ENCODE measurements at places on chromosomes 1 and 21.

DNA sequence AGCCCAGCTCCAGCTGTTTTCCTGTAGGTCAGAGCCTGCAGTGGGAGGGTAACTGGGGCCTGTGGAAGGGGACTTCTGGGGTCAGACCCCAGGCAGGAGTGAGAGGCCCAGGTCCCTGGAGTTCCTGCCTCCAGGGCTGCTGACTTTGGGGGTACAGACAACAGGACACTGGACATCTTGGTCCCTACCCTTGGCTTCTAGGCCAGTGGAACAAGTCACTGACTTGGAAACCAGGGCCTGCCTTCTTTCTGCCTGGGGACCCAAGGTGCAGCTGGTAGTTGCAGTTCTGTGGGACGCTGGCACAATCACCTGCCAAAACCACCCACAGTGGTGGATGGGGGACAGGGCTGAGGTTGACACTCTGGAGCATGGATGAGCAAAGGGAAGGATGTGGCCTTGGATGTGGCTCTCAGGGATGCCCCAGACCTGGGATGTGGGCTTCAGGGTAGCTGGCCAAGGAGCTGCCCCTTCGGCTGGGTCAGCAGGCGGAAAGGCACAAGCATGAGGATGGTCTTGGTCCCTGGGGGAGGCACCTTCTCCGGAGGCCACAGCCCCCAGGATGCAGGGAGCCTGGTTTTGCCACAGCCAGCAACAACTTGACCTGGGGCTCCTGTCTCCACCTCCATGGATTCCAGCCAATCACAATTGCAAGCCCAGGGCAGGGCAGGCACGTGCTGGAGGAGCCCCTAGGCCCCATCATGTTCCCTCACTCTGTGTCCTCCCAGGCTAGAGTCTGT is 5.8 kb downstream of the JMJD4 start:
- DNase-seq: peak; percentile 12

- no peak for DNase-seq
These were observed 50.0 kb downstream of the MRPL37 start for GRCh38 chr1:54249819-54250435.

GRCh38 chr1:39116860-39117728 is 87.4 kb upstream of the MACF1 start:
- no peak for DNase-seq

- no peak for DNase-seq
These were observed 91.8 kb downstream of the TRIM11 start for GRCh38 chr1:228314658-228315483.

DNA sequence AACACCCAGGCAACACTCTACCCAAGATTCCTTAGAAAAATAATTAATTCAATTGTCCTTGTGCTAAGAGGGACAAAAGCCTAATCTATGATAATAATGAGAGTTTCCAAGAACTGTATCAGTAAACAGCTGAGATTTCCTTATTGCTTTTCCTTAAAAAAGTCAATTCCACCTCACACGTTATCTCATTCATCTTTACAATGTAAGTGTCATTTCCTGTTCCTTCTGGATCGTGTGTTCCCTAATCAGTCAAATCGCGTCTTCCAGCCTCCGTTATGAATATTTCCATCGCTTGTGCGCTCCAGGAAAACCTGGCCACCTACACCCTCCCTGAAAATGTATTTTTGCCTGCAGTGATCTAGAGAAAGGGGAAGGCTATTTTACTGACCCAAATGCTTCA is 23.9 kb upstream of the CLDN17 start:
- DNase-seq: no peak
